ENCODE measurements at places on chromosomes 1 and 21.
A peak's percentile ranks its signal among the peaks of the same experiment; 100 is the strongest.

DNA sequence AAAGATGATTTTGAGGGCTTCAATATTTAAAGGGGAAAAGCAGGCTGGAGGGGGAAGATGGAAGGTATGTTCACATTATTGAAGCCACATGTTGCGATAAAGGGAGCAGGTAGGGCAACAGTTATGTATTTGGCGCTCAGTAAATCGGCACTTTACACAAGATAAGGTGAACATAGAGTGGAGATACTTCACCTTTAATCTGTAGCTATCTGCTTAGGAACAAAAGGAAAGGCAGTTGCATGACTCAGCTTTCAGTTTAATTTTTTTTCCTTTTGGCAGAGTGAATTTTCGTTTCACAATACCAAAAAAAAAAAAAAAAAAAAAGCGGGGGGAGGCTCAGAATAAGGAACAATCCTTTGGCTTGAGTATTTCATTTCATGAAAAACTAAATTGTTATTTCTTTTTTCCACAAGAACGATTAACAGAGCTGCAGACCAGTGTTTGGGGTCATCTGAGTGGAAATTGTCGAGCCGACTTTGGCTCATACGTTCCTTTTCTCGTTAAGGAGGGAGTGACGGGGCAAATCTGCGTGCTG, 1.1 kb upstream of the COQ8A start:
- no peak for DNase-seq

DNA sequence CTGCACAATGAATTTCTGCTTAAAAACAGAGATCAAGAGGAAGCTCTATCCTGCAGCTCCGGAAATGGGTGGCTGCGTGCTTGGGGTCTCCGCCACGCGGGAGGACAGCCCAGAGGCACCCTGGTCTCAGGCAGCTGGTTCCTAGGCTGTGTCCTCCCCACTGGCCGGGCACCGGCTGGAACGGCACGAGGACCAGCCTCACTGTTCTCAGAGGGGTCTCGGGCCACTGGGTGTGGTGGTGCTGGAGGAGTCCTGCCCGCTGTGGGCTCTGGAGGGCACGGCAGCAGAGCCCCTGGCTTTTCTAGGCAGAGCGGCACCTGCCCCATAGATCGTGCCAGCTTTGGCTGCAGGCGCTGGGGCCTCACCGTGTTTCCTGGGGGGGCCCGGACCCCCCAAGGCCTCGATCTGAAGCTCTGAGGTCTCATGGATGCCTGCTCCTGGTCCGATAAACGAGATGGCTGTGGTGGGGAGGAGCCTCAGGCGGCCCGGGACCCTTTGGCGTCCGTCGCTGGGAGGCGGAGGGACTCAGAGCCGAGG, 8.2 kb upstream of the RNF223 start:
- DNase-seq, result no peak

DNA sequence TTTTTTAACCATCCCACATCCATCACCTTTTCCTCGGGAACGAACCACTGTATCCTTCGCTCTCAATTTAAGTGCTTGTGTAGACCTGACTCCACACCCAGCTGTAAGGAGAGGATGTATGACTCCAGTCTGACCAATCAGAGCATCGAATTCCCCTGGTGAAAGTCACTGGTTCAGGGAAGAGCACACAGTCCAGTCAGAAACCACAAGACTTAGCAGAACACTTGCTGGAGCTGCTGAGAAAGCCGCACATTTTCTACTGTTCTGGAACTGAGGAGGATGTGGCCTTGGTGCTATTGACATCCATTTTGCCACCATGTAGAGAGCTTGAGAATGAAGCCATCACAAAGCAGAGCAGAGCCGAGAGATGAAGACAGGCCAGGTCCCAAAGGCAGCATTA, 59.9 kb upstream of the CNN3 start:
- DNase-seq, result no peak

DNA sequence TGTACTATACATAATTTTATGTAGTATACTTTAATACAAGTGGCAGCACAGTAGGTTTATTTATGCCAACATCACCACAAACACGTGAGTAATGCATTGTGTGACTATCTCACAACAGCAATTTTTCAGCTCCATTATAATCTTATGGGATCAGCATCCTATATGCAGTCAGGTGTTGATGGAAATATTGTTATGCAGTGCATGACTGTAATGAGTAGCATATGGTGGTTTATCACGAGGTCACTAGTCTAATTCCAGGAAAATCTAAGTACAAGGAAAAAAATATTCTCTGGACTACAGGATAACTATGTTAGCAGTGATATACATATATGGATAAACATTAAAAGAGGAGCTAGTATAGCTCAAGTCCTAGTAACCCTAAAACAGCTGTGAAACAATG, 69.0 kb downstream of the ATP1B1 start:
- no peak for DNase-seq

GRCh38 chr1:235511470-235512240, 7.4 kb upstream of the B3GALNT2 start:
- DNase-seq, result no peak

DNA sequence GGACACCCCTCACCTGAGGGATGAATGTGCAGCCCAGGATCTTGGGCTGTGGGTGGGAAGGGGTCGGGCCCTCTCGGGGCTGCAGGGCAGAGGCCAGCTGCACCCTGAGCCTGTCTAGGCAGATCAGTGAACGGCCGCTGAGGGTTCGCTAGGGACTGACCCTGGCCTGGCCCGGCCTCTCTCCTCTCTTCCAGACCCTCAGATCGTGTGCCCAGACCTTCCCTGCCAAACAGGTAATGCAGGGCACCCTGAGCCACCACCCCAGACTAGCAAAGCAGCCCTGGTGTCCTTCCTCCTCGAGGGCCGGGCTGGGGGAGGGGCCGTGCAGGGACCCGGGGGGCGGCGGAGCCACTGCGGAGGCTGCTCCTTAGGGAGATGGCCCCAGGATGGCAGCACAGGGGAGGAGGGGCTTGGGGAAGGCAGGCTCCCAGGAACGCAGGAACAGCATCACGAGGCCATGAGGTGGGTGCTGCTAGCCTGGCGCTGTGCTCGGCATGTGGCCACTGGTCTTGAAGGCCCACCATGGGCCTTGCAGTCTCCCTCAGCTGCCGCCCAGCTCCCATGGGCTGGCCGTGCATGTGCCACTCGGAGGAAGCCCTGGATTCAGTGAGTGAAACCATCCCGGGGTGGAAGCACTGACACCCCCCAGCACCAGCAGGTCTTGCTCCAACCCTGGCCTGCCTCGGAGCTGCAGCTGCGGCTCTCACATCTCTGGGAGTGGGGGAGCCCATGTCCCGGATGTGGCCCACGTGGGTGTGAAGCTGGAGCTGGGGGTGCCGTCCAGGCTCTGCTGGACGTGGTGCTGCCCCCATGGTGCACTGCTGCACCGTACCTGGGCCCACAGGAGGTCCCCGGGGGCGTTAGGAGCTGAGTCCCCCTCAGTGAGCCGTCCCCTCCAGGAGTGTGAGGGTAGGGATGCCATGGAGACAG, 28.7 kb downstream of the COL6A2 start:
- no peak for DNase-seq

- no peak for DNase-seq
Observed at GRCh38 chr1:158017800-158018595, 24.6 kb downstream of the KIRREL1 start.

DNA sequence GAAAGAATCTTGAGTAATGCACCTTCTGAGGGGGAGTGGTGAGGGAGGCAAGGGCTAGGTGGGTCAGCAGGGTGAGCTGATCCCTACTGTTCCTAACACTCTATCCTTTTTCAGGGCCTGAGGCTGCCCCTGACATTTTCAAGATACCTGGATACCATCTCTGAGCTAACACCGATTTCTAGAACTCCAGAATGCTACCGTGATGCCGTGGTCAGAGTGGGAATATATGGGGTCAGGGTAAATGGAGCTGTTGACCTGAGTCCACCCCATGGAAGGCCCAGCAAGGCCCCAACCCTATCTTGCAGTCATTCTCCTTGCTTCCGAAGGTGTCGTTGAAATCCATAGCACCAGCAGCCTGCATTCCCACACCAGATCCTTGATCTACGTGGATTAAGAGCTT, 18.0 kb upstream of the PTPRF start:
- no peak for DNase-seq

DNA sequence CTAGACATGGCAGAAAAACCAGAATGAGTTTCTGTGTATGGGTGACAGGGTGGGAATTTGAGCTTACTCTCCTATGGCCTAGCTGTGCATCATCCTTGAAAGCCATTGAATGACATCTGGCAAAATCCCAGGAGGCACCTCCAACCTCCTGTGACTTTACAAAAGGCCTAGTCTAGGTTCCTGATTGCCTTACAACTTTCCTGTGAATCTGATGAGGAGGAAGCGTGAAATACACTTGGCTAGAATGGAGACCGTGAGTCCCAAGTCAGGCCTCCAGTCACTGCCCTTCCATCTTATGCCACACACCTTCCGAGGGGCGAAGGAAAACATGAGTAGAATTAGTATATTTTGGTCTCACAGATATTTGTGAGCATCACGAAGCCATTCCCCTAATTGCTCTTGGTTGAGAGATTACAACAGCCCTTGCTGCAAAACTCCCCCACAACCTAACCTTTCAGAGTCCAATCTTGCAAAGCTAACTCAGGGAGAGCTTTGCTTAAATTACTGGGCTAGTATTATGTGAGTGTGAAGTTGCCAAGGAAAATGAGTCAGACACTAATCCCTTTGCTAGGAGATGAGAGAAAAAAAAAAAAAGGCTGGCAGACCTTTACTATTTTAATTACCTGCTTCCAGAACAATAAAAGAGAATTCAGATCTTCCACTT, 36.3 kb upstream of the PAXBP1 start:
- no peak for DNase-seq

GRCh38 chr1:179955287-179955680, 674 bp downstream of the CEP350 start:
- no peak for DNase-seq

GRCh38 chr1:184457500-184457899, 70.7 kb downstream of the C1orf21 start:
- no peak for DNase-seq

GRCh38 chr1:156090138-156090839, 8.0 kb upstream of the MEX3A start:
- no peak for DNase-seq

GRCh38 chr1:167081594-167082156, 8.5 kb downstream of the GPA33 start:
- DNase-seq, result no peak

DNA sequence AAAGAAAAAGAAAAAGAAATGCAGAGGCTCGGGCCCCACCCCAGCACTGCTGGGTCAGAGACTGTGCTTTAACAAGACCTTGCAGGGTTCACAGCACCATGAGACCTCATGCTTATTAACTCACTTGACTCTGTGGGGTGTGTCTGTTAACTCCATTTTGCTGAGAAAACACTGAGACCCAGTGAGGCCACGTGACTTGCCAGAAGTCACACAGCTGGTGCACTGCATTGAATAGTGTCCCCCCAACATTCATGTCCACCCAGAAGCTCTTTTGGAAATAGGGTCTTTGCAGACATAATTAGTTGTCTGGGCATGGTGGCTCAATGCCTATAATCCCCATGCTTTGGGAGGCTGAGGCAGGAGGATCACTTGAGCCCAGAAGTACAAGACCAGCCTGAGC, 39.7 kb downstream of the CHD5 start:
- no peak for DNase-seq

GRCh38 chr1:239302696-239303095, 83.7 kb upstream of the CHRM3 start:
- no peak for DNase-seq

- DNase-seq, result no peak
Observed at GRCh38 chr1:152777510-152778137, 2.7 kb downstream of the LCE1F start.

- no peak for DNase-seq
Observed at GRCh38 chr1:204830747-204831146, 39.9 kb upstream of the NFASC start.

DNA sequence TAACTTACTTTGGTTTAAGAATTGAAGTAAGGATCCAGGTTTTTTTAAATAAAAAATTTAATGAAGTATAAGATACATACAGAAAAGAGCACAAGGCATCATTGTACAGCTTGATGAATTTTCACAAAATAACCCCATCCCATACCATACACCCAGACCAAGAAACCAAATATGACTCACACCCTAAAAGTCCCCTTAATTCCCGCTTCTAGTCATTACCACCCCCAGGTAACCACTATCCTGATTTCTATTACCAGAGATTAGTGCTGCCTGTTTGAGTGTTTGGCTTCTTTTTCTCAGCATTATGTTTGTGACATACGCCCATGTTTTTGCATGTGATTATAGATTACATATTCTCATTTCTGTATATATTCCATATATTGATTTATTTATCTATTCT, 98.5 kb upstream of the HIVEP3 start:
- no peak for DNase-seq

DNA sequence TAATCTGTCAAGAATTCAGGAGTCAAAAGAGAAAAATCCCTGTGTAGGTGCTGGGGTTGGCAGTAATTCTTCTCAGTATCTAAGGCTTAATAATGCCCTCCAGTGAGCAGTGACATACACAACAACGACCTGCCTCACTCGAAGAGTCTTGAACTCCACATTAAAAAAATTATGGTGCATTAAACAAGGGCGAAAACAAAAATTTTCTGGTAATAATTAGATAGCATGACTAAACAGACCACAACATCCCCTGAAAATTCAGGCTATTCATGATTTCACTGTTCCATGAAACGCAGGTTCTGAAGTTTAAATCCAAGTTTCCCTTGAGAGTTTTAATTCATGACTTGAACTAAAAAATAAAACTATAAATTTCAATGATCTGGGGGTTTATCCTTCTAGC, 5.1 kb downstream of the SRSF4 start:
- no peak for DNase-seq

- no peak for DNase-seq
Observed at GRCh38 chr1:56468518-56468917, 110.8 kb downstream of the PLPP3 start.

- no peak for DNase-seq
Observed at GRCh38 chr1:170145770-170146676, at the start of gene NTMT2. Gene NTMT2 (plus strand): TSS chr1:170145959. CDS start chr1:170146108, 149 bp downstream.

DNA sequence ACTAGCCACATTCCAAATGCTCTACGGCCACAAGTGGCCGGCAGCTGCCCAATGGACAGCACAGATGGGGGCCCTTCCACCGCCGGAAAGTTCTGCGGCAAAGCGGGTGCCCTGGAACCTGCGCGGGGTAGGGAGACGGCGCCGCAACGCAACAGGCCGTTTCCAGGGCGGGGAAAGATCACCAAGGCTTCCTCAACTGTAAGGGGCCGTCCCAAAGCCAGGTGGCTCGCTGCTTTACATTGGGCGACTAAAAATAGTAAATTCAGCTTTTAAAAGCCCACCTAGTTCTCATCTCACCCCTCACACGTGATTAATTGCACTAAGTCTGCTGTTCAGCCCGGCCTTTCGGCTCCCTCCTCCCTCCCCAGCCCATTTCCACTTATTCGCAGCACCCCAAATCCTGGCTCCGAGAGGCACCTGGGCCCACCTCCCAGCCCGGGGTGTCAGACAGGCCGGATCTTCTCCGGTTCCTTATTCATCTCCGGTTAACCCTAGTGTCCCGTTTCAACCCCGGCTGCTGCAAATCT, 643 bp downstream of the CFAP298 start:
- peak; percentile 24 for DNase-seq

- no peak for DNase-seq
Observed at GRCh38 chr21:43608225-43608624, 51.1 kb downstream of the HSF2BP start.

DNA sequence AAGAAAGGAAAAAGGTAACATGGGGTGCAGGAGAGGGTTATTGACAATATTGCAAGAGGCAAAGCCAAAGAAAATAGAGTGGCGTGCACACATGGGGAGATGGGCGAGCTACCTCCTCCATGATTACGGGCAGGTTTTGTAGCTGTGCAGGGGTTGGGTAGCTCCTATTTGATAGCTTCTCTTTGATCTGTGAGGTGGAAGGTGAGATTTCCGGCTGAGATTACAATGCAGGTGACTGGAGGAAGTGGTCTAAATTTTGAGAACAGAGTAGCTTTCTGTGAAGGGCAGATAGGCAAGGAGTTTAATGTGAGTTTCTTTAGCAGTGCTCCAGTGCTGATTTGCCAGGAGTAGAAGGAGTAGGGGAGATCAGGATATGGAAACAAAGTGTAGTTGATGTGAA, 263.4 kb downstream of the PLA2G4A start:
- DNase-seq, result no peak

All from stimulated activated CD4-positive, alpha-beta T cell treated with anti-CD3 and anti-CD28 coated beads, Interleukin-12 subunit alpha, Interleukin-12 subunit beta, amount 100 ng/mL, for 4 hours (primary cell).